ENCODE measurements at places on chromosomes 1 and 21.
A peak's percentile ranks its signal among the peaks of the same experiment; 100 is the strongest.

- DNase-seq: peak; percentile 74
These were observed 57.3 kb downstream of the NKAIN1 start for GRCh38 chr1:31182352-31182751.

GRCh38 chr1:235266967-235267366, 61.0 kb downstream of the ARID4B start:
- no peak for DNase-seq

- peak; percentile 48 for DNase-seq
These were observed 7.1 kb downstream of the GPR157 start for GRCh38 chr1:9121496-9122409.

DNA sequence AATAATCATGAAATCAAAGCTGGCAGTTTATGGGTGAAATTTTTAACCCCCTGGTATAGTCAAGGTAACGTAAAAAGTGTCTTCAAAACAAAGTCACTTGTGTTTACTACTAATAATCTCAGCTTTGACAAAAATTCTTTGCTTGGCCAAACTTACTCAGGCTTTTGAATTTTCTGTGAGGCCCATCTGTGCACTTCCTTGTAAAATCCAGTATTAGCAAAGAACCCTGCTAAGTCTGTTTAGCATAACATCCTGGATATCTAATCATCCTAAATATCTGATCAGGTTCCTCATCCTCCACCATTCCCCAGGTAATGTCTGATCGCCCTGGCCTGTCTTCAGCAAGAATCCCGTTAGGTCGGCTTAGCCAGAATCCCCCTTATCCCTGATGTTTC, 3.0 kb downstream of the LYST start:
- no peak for DNase-seq

DNA sequence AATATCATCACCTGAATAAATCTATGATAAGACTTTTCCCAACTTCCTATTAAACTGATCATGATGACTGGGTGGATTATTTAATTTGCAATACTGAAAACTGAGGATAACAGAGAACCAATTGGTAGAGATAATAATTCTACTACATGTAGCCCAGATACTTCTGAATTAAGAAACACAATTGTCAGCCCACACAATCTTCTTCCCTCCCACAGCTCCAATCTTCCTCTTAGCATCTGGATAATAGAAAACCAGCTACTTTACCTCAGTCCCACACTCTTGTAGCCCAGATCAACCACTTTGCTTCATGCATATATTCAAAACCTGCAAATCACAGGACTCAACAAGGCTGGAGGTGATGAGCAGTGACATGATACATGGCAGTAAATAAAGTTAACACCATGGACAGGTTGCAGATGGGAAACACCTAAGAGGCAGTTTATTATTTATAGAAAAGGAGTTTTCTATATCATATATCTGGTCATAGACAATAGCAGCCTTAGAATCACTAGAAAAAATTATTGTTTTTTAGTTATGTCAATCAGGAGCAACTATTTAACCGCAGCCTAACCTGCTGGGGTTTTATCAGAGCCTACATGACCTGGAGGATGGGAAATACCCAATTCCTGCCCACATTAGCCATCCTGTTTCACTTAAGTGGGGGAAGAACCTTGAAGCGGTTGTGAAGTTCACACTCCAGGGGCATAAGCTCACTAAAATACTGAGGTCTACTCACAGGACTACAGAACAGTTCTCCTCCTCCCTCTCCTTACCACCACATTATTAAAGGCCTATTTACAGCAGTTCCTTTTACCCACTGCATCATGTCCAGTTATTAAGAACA, 16.7 kb downstream of the FRRS1 start:
- DNase-seq: no peak

DNA sequence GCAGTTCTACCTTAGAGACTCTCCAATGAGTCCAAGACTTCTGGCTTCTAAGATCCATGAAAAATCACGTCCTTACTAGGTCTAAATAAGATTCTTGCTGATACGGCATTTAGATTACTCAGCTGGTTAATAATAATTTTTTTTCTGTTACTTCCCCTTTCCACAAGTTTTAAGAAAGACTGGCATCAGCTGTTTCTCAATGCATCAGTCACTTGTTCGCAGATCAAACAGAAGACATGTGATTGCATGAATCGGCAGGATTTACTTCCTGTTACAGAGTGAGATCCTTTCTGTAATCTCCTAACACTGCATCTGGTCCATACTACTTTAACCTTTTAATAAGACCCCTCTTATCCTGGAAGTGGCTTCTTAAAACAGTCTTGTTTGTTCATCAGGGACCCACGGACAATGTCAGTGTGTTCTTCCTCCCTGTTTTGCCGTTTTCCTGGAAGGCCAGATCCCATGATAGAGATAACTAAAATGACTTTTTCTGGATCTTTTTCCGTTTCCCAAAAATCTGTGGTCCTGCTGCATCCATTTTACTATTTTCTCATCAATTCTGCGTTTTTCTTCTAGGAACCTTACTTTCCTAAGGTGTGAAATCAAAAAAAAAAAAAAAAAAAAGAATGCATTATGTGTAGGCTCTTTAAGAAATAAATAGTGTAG, 6.1 kb downstream of the NPL start:
- no peak for DNase-seq

DNA sequence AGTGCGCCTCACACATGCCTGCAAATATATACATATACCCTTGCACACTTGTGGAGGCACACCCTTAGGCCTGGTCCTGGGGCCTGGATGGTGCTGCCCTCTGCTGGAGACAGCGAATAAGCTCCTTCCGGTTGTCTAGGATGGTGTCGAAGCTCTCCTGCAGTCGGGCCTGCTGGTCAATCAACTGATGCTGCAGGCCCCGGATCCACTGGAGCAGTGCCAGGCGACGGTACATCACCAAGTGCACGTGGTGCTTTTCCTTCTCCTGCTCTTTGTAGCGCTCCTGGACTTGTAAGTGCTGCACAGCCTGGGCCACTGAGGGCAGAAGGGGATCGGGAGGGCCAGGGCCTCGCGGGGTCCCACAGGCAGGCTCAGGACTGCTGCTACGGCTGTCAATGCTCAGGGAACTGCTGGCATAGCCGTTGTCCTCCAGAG, 3.1 kb downstream of the C1orf216 start:
- peak; percentile 87 for DNase-seq

DNA sequence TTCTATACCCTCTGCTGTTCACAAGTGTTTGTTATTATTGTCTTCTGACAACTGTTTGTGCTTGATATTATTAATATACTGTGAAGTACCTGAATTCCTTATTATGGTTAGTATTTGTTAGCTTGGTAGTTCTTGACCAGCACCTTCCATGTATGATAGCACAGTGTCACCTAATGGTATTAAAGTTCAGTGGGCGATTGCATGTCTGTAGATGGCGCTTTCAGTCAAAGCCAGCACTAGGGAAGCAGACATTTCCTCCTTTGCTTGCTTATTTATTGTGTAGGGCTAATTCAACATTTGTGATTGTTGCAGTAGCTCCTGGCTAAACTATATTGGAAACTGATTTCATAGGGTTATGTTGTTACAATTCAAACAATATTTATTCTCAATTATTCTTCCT, 218.0 kb downstream of the ZP4 start:
- no peak for DNase-seq

DNA sequence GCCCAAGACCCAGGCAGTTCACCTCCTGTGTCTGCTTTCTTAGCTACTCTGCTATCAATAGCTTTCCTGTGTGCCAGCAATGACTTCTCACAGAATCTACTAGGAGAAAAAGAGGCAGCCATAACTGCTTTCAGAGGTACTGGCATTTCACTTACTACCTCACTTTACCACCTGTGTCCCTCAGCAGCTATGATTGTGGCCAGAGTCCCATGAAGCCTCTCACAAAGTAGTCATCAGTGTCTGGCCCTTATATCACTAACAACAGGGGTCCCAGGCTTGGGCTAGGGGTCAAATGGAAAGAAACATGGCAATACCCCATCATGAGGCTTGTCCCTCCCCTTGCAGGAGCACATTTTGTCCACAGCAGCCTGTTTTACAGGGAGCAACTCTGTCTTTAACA, 62.7 kb upstream of the EPS8L3 start:
- DNase-seq: no peak

- DNase-seq: no peak
These were observed 59.6 kb downstream of the VPS26C start for GRCh38 chr21:37207441-37208009.

GRCh38 chr1:2604156-2604843, 17.7 kb downstream of the PRXL2B start:
- DNase-seq: no peak

GRCh38 chr1:151327903-151328674, 873 bp upstream of the PI4KB start:
- DNase-seq: peak; percentile 49

DNA sequence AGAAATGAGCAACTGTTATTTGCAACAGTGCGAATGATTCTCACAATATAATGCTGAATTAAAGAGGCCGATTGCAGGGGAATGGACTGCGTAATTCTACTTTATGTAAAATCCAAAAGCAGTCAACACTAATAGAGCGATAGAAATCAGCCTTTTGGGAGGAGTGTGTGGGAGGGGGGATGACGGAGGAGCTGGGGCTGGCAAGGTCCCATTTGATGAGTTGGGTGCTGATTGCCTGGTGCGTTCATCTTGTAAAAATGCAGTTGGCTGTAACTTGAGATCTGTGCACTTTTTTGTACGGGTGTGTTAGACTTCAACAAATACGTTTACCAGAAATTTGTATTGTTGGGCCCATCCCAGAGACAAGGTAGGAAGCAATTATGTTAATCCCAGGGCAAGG, 20.7 kb downstream of the TNFRSF8 start:
- DNase-seq: no peak

GRCh38 chr1:14794906-14795305, 196.4 kb downstream of the KAZN start:
- DNase-seq: no peak

GRCh38 chr1:18144916-18145647, 37.5 kb downstream of the IGSF21 start:
- DNase-seq: no peak

DNA sequence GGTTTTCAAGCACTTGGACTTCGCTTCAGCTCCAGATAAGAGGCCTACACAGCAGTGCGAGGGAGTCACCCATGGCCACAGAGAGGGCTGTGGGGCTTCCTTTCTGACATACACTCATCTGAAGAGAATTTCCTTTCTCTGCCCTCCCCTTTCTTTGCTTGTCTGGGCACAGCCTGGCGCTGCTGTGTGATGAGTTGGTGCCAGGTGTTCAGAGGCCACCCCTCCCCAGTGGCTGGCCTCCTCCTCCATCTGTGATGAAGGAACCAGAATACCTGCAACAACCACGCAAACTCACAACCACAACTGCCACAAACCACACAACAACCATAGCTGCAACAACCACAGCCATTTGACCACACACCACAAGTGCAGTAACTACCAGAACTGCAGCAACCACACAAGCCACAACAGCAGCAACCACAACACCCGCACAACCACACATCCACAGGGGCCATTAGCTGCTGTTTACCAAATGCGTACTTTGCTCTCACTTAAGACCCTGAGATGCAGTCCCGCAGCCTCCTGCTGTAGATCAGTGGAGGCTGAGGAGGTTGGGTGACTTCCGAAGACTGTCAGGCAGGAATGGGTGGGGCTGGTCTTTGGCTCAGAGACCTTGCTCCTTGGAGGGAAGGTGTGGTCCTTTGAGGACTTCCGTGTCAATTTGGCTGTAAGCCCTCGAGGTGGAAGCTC, 71.1 kb downstream of the IER5 start:
- peak; percentile 75 for DNase-seq

- no peak for DNase-seq
These were observed 58.0 kb downstream of the ACP6 start for GRCh38 chr1:147612366-147612765.

GRCh38 chr1:1043921-1044320, 24.0 kb downstream of the AGRN start:
- DNase-seq: no peak

- peak; percentile 95 for DNase-seq
These were observed 12.4 kb upstream of the SLC19A1 start for GRCh38 chr21:45554477-45555175.

DNA sequence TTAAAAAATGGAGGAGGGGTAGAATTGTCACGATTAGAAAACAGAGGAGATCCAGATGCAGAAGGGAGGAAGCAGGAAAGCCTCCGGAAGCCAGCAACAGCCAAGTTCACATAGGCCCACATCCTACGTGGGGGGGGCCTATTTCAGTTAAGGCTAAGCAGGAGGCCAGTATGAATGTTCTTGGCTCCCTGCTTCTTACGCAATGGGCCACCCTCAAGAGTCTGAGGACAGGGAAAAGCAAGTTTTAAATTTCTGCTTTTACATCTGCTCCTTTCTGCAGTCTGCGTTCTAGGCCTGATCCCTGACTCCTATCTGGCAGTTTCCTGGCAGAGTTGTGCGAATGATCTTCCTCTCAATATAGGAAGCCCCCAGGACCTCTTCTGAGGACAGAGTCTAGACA, 30.6 kb downstream of the RABIF start:
- no peak for DNase-seq

DNA sequence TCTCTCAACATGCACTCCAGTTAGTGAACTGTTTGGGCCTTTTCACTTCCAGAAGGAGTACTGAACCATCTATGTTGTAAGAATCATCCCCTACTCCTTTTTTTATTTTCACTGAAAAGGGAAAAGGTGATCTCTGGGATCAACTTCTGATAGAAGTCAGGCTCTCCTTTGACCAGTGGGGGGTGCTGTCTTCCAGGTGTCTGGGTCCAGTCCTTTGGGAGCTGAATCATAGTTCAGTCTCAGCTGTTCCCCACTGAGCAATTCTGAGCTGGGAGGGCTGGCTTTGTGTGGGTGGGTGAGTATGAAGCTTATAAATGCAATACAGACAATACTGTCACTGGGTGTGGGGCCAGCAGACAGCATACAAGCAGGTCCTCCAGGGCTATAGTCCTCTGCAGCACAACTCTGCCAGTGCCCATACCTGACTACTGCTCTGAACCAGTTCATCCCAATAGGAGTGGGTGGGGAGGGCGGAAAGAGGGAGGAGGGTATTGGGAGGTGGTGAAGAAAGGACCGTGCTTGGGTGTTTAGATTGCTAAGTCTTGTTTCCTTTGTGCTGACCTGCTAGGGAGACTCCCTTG, 12.5 kb upstream of the SARS1 start:
- DNase-seq: peak; percentile 84

- no peak for DNase-seq
These were observed 492.8 kb downstream of the CAMTA1 start for GRCh38 chr1:7278045-7278444.

GRCh38 chr1:8560035-8560434, 242.1 kb downstream of the SLC45A1 start:
- DNase-seq: no peak
